ENCODE measurements at places on chromosomes 12 and 14. TPM values are rescaled to one million over a fixed set of nuclear protein-coding genes. Genes with fewer than 3 reads are reported as not detected.

Gene KRT73
- not detected for total RNA-seq

Gene PCK2
- total RNA-seq: 10.7 TPM

Gene ANO4
- 0.47 TPM for total RNA-seq

Gene SIX1
- total RNA-seq: not detected

Gene C12orf42
- total RNA-seq: not detected

DNA sequence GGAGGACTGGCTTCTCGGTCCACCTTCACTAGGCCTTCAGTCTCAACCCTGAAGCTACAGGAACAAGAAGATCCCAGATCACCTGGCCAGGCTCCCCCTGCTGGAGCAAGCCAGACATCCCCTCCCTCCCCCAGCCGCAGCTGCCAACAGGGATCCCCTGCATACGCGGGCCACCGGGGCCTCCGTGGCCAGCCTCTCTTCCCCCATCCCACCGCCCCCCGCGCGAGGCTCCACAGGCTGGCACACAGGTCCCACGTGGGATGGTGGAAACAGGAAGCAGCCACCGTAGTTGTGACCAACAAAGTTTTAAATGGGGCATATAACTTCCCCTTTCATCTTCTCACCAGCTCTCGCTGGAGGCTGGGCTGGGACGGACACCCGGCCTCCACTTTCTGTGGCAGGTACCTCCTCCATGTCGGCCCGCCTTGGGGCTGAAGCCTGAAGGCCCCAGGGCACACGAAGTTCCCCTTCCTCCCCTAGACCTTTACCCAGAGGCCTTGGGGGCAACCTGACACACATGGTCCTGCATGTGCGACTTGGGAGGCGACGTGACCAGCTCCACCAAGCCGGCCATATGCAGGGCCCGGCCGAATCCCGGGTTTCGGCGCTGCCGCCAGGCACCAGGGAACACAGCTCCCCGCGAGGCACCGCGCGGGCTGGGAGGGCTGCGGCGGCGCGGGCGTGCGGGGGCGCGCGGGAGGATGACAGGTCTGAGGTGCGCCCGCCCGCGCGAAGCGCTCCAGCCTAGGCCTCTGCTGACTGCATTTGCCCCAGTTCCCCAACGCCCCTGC, 44.4 kb upstream of the PNMA1 start:
- peak overlapping the region; percentile 75 for H3K4me3 ChIP-seq
- no peaks in the 10 kb centered on the region for H3K4me1 ChIP-seq
- peak overlapping the region; percentile 95 for H3K27ac ChIP-seq
- DNase-seq: peak; percentile 75

DNA sequence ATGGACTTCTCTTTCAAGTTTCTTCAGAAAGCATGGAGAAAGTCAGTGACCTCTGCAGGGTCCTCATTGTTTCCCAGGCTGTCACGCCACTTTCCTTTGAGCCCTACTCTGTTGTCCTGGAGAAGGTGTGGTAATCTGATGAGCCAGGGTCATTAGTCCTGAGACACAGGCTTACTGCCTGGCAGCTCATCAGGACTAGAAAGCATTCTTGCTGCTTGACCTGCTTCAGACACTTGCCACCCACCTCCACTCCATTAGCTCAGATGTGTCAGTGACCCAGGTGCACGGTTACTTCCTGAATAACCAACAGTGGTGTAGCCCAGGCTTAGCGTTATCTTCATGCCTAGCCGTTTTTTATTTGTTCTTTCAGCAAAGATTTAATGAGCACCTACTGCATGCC, 93.9 kb downstream of the FGD4 start:
- H3K27ac ChIP-seq: no peak overlapping the region
- H3K36me3 ChIP-seq: no peaks in the 10 kb centered on the region
- H3K4me1 ChIP-seq: no peaks in the 10 kb centered on the region
- no peak overlapping the region for H3K4me3 ChIP-seq
- H3K27me3 ChIP-seq: no peaks in the 10 kb centered on the region

GRCh38 chr14:62745496-62745895, 299.8 kb downstream of the KCNH5 start:
- H3K4me3 ChIP-seq: no peak overlapping the region
- no peaks in the 10 kb centered on the region for H3K27me3 ChIP-seq
- no peak overlapping the region for H3K27ac ChIP-seq

- no peaks in the 10 kb centered on the region for H3K36me3 ChIP-seq
- no peaks in the 10 kb centered on the region for H3K27me3 ChIP-seq
- H3K4me1 ChIP-seq: no peaks in the 10 kb centered on the region
- no peak for DNase-seq
- no peak overlapping the region for H3K4me3 ChIP-seq
Observed at GRCh38 chr12:30902596-30902995, 24.0 kb upstream of the TSPAN11 start.

- DNase-seq: peak; percentile 66
- peaks cover 14% of the 10 kb centered on the region for H3K36me3 ChIP-seq
- no peak overlapping the region for H3K27ac ChIP-seq
- H3K4me3 ChIP-seq: no peak overlapping the region
- H3K27me3 ChIP-seq: no peaks in the 10 kb centered on the region
- H3K4me1 ChIP-seq: peaks cover 21% of the 10 kb centered on the region
Observed at GRCh38 chr12:2944401-2945047, 14.7 kb upstream of the TEAD4 start.

- no peak for DNase-seq
- no peak overlapping the region for H3K4me3 ChIP-seq
- no peak overlapping the region for H3K27ac ChIP-seq
Observed at GRCh38 chr12:71942703-71943102, 4.1 kb downstream of the TPH2 start.

DNA sequence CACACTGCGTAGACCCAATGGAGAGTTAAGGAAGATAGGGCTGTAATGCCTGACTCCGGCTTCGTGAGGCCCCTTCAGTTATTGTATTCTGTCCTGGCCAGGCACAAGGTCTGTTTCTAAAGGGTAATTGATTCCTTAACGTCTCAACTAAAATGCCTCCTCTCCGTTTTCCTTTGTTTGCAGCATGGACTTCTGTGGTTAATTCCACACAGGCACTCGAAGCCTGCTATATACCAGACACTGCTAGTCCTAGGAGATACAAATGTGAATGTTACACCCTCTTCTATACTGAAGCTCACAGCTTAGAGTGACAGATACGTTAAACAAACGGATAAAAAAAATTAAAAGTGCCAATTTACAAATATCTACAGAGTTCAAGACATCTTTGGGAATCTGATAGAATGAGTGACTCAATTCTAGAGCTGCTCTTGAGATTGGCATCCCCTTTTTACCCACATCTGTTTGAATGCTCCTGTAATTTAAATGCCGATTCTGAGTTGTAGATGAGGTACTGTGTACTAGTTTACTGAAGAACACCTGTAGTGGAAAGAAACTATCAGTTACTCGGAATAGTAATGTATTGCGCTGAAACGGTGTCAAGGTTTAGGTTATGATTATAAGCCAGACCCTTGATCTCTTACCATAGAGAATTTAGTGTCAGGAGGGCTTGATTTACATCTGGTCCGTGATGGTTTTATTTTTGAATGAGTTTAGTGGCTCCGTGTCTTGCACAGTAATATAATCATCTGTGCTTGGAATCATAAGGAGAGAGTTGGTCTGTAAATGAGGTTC, 784 bp downstream of the PSMA6 start:
- peak overlapping the region; percentile 76 for H3K4me3 ChIP-seq
- no peaks in the 10 kb centered on the region for H3K27me3 ChIP-seq
- H3K36me3 ChIP-seq: no peaks in the 10 kb centered on the region
- H3K4me1 ChIP-seq: no peaks in the 10 kb centered on the region
- no peak for DNase-seq

DNA sequence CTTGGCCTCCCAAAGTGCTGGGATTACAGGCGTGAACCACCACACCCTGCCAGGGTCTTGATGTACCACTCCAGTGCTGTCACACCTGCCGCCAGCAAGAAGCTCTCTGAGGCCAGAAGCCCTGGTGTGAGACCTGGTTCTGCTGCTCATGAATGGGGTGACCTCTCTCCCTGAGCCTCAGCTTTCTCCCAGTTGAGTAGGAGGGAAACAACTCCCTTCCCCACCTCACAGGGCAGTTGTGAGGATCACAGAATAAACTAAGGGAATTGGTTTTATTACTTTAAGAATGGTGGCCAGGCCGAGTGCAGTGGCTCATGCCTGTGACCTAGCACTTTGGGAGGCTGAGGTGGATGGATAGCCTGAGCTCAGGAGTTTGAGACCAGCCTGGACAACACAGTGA, 5.8 kb upstream of the CD63 start:
- DNase-seq: no peak
- H3K4me1 ChIP-seq: no peaks in the 10 kb centered on the region
- H3K27me3 ChIP-seq: no peaks in the 10 kb centered on the region
- no peak overlapping the region for H3K27ac ChIP-seq

DNA sequence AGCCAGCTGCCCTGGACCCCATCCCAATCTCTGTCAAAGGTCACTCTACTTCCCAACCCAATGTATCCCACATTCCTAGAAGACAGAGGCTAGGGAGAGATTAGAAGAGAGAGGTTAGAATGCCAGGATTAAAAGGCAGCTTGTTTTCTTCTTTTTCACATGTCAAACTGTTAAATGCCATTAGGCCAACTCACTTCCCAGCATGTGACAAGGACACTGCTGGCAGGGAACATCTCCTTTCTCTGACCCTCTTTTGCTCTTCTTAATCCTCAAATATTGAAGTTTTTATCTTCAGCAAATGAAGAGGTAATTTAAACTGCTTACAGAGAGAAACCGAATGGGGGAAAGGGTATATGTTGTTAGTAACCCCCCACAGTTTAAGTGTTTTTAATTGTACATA, 89.1 kb downstream of the BBS10 start:
- no peak for DNase-seq
- no peaks in the 10 kb centered on the region for H3K36me3 ChIP-seq
- peak overlapping the region; percentile 54 for H3K27ac ChIP-seq
- no peaks in the 10 kb centered on the region for H3K27me3 ChIP-seq
- H3K4me1 ChIP-seq: peaks cover 38% of the 10 kb centered on the region
- H3K4me3 ChIP-seq: no peak overlapping the region

DNA sequence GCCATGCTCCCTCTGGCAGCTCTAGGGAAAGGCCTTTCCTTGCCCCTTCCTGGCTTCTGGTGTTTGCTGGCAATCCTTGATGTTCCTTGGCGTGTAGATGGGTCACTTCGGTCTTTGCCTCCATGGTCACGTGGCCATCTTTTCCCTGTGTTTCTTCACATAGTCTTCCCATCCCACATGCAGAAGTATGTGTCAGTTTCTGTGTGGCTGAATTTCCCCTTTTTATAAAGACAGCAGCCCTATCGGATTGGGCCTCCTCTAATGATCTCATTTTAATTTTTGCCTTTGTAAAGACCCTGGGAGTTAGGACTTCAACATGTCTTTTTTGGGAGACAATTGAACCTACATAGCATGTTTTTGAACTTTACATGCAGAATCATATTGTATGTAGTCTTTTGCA, 107.2 kb upstream of the FGD4 start:
- no peak overlapping the region for H3K27ac ChIP-seq
- DNase-seq: no peak
- H3K4me1 ChIP-seq: peaks cover 6% of the 10 kb centered on the region
- H3K36me3 ChIP-seq: no peaks in the 10 kb centered on the region
- no peaks in the 10 kb centered on the region for H3K27me3 ChIP-seq
- no peak overlapping the region for H3K4me3 ChIP-seq

DNA sequence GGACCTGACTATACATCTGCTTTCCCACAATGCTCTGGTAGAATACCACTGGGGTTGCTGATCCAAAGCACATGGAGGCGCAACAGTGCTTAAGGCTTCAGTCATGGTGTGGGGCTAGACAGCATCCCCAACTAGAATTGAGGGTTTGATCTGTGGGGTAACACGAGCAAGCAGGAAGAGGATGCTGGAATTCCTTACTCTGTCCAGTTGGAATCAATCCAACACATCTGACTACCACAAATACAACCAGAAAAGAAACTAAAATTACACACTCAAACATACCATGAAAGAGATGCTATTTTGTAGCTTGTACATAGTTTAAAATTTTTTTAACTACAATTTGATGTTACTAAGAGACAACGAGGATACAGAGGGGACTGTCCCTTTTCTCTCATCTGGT, 40.4 kb upstream of the GTF2A1 start:
- H3K27me3 ChIP-seq: no peaks in the 10 kb centered on the region
- no peaks in the 10 kb centered on the region for H3K4me1 ChIP-seq
- H3K27ac ChIP-seq: no peak overlapping the region
- no peak for DNase-seq

- no peaks in the 10 kb centered on the region for H3K4me1 ChIP-seq
- H3K4me3 ChIP-seq: no peak overlapping the region
- H3K27me3 ChIP-seq: no peaks in the 10 kb centered on the region
- H3K36me3 ChIP-seq: no peaks in the 10 kb centered on the region
- peak overlapping the region; percentile 7 for H3K27ac ChIP-seq
Observed at GRCh38 chr14:22515929-22516328, 73.1 kb downstream of the DAD1 start.

GRCh38 chr12:115722181-115722580, 555.3 kb downstream of the MED13L start:
- no peak for DNase-seq
- H3K27me3 ChIP-seq: no peaks in the 10 kb centered on the region

GRCh38 chr12:96047229-96048211, 12.1 kb upstream of the LTA4H start:
- no peak overlapping the region for H3K4me3 ChIP-seq
- DNase-seq: no peak

DNA sequence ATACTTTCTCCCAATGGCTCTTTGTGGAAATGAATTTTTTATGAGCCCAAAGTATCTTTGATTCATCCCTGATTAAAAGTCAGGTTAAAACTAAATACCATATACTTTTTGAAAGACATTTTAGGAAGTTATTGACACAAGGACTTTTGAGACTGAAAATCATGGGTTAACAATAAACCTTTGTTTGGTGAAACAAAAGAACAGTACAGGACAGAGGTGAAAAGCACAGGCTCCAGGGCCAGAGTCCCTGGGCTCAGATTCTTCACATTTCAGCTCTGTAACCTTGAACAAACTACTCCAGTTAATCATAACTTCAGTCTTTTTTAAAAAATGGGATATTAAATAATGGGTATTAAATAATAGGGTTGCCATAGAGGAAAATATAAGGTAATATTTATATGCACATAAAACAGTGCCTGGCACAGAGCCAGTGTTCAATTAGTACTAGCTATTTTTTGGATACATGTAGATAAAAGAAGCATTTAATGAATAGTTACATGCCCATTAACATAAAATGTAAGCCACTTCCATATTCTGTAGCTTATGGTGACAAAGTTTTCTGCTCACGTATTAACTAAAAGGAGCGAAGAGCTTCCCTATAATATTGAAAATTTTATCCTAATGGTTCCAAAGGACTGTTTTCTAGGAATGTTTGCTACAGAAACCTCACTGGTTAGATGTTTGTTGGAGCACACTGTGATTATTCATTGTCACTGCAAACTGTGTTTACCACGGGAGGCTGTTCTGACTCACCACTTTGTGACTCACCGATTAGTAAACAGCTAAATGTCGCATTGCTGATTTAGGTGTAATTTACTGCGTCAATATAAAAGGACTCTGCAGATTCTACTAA, 255.4 kb downstream of the DAD1 start:
- no peaks in the 10 kb centered on the region for H3K4me1 ChIP-seq
- no peaks in the 10 kb centered on the region for H3K27me3 ChIP-seq

GRCh38 chr12:13377698-13378097, 181.2 kb downstream of the EMP1 start:
- DNase-seq: no peak
- no peak overlapping the region for H3K27ac ChIP-seq
- no peak overlapping the region for H3K4me3 ChIP-seq
- H3K27me3 ChIP-seq: no peaks in the 10 kb centered on the region
- H3K36me3 ChIP-seq: no peaks in the 10 kb centered on the region

GRCh38 chr12:62522984-62523383, 56.4 kb downstream of the MON2 start:
- H3K4me1 ChIP-seq: no peaks in the 10 kb centered on the region
- no peaks in the 10 kb centered on the region for H3K36me3 ChIP-seq
- H3K27ac ChIP-seq: no peak overlapping the region
- no peak for DNase-seq
- H3K27me3 ChIP-seq: no peaks in the 10 kb centered on the region

- H3K4me1 ChIP-seq: no peaks in the 10 kb centered on the region
- no peaks in the 10 kb centered on the region for H3K27me3 ChIP-seq
- no peaks in the 10 kb centered on the region for H3K36me3 ChIP-seq
- H3K4me3 ChIP-seq: no peak overlapping the region
- no peak for DNase-seq
Observed at GRCh38 chr14:20167091-20167490, 23.6 kb upstream of the OR11G2 start.
